ENCODE measurements at places on chromosomes 1 and 21.

DNA sequence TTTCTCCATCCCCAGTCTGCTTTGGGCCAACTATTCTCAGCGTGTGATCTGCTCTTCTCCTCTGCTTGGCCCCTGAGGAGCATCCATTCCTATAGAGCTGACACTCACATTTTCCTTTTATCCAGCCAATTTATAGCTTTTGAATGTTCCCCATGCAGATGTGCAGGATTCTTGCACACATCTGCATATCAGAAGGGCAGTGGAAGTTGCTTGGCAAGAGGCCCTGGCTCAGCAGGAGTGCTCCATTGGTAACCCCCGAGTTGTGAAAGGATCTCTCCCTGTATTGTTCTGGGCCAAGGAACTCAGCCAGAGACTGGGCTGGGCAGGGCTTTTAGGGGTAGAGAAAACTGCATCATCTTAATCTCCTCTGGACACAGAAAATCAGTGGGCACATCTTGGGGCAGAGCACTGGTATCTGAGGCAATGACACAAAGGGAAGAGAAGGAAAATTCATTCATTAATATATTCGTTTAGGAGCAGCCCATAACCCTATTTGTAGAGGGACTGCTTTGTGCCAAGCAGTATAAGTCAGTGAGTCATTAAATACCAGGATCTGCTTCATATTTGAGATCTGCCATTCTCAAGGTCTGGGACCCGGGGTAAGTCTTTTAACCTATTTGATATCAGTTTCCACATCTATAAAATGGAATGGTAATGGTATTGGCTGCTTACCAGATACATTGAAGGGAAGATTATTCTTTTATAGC, 31.0 kb upstream of the BEND5 start:
- peak; percentile 94 for DNase-seq

DNA sequence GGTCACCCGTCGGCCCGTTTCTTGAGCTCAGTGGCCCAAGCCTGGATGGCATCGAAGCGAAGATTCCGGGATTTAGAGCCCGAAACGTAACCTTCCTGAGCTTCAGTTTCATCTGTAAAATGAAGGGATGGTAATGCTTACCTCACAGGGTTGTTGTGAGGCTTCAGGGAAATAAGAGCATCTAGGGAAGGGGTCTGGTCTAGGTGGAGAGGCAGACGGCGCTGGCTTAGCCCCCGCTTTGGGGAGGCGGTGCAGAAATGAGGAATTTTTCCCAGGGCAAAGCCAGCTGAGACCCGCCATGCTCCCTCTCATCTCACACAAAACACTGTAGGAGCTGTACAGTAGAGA, 717 bp upstream of the MYCL start:
- no peak for DNase-seq

DNA sequence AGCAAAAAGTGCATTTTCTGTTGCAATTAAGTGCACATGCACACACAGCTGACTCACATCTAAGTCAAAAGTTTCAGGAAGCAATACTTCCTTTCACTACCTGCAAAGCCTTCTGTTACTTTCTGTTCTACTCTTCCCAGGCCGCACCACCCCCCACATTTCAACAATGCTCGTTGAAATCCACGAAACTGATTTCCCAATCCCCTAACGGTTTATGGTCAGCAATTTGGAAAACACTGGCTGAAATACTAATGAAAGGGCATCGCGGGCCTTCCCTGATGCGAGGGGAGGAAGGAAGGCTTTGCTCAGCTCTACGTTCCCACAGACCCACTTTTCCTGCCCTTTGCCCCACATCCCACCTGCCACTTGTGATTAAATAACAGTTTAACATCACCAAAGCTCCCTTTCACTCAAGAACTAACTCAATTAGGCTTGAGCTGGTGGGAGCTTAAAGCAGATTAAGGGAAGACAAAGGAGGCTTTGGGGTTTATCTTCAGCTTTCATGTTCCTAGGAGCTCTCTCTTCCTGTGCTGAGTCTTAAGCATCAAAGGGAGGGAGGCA, 243.2 kb upstream of the RAB4A start:
- no peak for DNase-seq

DNA sequence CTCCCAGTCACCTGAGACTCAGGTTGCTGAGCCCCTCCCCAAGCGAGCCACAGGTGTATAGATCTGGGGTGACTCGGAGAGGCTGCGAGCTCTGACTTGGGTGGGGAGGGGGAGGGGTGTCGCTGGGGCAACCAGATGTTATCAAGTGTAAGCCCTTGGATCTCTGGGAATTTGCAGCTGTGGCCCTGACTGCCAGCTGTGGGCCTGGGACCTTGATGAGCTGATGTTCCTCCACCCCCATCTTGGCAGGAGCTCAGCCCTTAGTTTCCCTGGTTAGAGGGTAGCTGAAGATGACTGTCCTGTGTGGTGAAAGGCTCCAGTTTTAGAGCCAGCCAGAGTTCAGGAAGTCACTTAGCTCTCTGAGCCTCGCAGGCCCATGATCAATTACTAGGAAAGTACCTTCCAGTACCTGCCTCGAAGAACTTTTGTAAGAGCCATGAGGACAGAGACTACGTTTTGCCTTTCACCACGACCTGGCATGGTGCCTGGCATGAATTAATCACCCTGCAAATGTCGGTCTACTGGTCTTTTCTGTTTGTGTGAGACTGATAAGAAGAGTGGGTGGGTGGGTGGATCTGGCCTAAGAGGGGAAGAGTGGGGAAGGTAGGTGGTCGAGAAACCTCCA, 55.8 kb downstream of the YARS1 start:
- DNase-seq, result no peak

DNA sequence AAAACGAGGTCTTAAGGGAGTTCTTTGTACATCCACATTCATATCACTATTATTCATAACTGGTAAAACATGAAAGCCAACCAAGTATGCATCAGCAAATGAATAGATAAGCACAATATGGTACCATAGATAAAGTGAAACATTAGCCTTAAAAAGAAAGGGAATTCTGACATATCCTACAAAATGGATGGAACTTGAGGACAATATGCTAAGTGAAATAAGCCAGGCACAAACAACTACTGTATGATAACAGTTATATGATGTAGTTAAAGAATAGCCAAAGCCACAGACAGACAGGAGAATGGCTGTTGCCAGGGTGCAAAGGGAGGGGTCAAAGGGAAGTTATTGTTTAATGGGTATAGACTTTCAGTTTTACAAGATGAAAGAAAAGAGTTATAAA, 148.9 kb downstream of the EIF4G3 start:
- no peak for DNase-seq

DNA sequence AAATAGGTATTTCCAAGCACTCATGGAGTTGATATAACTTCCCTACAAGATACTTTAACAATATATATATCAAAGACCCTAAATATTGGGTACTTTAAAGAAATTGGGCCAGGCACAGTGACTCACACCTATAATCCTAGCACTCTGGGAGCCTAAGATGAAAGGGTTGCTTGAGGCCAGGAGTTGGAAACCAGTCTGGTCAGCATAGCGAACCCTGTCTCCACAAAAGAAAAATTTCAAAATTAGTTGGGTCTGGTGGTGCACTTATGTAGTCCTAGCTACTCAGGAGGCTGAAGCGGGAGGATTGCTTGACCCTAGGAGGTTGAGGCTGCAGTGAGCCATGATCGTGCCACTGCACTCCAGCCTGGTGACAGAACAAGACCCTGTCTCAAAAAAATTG, 393.9 kb upstream of the DEPDC1 start:
- no peak for DNase-seq

GRCh38 chr1:110879758-110880606, 7.0 kb downstream of the CD53 start:
- no peak for DNase-seq

DNA sequence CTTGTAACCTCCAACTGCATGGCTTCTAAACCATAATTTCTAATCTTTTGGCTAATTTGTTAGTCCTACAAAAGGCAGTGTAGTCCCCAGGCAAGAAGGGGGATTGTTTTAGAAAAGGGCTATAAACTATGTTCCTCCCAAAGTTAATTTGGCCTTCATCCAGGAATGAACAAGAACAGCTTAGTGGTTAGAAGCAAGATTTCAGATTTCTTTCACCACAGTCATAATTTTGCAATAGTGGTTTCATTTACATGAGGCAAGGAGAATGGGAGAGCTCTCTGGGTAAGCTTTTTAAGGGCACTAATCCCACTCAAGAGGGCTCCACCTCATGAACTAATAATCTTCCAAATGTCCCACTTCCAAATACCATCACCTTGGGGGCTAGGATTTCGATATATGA, 1353.9 kb downstream of the NCAM2 start:
- DNase-seq, result no peak

DNA sequence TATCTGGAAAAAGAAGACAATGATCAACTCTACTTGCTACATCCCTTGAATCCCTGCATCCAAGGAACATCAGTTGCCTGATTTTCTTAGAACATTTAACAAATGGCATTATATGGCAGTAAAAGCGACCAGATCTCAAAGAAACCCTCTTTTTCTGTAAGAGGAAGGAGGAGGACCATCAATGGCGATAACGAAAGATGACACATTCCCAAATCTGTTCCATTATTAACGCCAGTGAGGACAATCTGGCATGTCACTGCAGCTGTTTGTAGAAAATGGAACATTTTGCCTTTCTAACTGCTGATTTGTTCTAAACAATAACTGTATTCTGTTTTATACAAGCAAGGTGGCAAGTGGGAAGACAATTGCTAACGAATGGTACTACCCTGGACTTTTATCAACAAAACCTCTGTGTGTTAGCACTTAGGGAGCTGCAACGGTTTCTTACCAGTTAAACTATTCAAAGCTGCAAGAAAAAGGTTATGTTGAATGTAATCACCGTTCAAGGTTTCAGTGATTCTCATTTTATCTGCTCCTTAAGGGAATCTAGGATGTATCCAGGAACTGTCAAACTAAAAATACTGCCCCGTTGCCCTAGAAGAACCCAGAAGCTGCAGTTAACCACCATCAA, 251.9 kb downstream of the SDCCAG8 start:
- no peak for DNase-seq

- no peak for DNase-seq
Measured at GRCh38 chr1:235011064-235011598, 117.5 kb downstream of the TOMM20 start.

GRCh38 chr21:43994646-43995045, 17.5 kb upstream of the TRAPPC10 start:
- DNase-seq, result no peak

DNA sequence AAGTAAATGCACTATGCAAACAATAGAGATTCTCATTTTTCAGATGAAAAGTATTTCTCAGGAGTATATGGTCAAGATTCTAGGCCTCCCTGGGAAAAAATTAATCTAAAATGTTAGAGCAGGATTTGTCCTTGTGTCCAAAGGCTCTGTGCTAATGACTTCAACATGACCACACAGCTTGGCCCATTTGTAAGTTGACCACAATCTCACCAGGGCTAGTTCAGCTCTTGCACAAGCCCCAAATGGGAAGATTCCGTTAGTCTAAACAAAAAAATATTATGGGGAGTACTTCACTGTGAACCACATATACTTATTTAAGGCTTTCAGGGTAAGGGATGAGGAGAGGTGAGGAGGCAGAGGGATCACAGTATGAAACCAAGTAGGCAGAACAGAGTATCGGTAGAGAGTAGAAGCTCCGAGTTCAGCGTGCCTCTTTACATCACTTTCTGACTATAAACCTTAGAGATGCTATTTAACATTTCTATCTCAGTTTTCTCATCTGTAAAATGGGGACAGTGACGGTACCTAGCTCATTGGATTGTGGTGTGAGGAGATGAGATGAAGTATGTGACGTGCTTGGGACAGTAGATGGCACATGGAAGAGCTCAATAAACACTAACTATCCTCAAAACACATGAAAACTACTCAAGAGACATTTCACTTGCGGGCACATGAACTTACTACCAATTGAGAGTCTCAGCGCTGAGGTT, 37.8 kb upstream of the CTTNBP2NL start:
- no peak for DNase-seq

GRCh38 chr1:203128716-203129500, 1.4 kb downstream of the ADORA1 start:
- DNase-seq, result no peak

DNA sequence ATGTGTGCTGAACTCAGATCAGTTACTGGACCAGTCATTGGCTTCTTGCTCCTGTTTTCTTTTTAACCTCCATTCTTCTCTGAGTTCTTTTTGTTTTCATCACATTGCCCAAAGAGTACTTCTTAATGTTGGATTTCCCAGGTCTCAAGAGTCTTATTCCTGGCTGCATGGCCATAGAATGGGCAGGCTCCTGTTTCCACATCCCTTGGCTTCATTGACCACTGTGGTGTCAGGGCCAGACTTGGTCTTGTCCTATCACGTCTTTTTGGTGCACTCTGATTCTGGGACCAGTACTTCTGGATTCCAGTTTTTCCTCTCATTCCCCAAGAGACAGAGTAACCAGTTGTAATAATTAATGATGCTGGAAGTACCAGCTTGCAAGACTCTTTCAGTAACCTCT, 41.8 kb downstream of the MRPS6 start:
- DNase-seq, result no peak

DNA sequence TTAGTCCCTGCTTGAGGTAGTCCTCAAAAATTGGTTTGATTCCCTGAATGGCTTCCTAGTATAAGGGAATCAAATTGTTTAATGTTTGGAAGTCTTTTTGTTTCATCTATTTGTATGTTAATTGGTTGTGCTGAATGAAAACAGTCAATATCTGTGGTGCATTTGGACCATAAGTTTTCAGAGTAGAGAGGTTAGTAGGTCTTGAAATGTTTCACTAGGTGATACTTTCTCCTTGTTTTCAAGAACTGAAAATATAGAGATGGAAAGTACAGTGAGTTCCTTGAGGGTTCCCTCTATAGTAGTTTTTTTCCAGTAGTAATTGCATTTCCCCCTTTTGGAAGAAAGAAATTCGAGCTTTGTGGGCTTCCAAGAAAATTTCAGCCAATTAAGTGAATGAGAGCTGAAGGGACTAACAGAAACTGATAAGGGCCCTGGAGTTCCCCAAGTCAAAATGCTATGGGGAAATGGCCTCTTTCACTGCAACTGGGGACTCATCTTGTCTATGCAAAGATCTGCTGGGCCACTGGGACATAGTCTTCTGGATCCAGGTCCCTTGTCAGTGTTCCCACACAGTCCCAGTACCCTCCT, 18.6 kb upstream of the CEP350 start:
- no peak for DNase-seq

DNA sequence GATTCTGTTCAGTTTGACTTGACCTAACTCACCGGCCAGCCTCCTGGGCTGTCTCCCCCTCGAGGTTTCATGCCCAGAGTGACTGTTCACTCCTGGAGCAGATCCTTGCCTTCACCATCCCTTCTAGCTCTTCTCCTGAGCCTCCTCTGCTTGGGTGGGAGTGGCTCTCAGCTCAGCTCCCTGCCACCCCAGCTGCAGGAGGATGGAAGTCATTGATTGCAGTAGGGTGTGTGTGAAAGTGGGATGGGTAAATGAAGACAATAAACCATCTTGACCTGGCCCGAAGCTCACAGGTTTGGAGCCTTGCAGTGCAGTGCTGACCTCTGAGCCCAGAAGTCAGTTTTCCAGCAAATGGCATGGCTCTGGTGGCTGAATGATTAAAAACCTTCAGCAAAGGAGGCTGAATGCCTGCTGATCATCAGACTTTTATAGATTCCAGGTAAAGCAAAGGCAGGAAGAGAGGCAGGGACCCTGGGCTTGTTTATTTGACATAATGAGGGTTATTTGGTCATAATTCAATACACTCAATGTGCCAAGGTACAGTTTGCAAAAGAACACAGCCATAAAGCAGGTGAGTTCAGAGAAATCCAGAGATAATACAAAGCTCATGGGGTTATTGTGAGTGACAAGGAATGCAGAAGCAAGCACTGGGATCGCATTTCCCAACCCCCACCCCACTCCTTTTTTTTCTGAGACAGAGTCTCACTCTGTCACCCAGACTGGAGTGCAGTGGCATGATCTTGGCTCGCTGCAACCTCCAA, 17.5 kb upstream of the TFF3 start:
- no peak for DNase-seq
